Activated T-cell treated with anti-CD3 and anti-CD28 coated beads, Interleukin-2, amount 50 U/mL, for 24 hours (primary cell): ENCODE measurements at places on chromosomes 11 and 22.

GRCh38 chr11:5923427-5923776 is 18.6 kb upstream of the OR56A3 start:
- no peak for DNase-seq

- no peak for DNase-seq
Observed at GRCh38 chr11:92596596-92597317, 372.1 kb downstream of the FAT3 start.

GRCh38 chr11:44793350-44794090 is 66.8 kb downstream of the TSPAN18 start:
- DNase-seq, result no peak

- no peak for DNase-seq
Observed at GRCh38 chr11:9740202-9740883, 76.5 kb downstream of the SWAP70 start.

- no peak for DNase-seq
Observed at GRCh38 chr22:44386386-44387035, 73.8 kb upstream of the SHISAL1 start.

DNA sequence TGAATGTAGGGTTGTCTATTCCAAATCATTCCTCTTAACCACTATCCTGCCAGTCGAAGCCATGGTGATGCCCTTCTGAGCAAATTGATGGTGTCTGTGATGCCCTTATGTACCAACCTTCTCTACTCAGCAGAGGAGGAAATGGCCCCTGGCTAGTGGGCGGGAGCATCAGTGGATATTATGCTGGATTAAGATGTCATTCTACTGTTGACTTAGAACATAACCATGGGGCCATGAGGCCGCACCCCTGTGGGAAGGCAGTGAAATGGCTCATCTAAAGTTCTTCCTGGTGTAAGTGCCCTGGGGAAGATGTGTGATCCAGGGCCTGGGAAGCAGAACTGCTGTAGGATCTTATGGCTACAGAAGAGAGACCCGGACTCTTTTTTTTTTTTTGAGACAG is 20.7 kb upstream of the P2RY2 start:
- DNase-seq, result no peak

DNA sequence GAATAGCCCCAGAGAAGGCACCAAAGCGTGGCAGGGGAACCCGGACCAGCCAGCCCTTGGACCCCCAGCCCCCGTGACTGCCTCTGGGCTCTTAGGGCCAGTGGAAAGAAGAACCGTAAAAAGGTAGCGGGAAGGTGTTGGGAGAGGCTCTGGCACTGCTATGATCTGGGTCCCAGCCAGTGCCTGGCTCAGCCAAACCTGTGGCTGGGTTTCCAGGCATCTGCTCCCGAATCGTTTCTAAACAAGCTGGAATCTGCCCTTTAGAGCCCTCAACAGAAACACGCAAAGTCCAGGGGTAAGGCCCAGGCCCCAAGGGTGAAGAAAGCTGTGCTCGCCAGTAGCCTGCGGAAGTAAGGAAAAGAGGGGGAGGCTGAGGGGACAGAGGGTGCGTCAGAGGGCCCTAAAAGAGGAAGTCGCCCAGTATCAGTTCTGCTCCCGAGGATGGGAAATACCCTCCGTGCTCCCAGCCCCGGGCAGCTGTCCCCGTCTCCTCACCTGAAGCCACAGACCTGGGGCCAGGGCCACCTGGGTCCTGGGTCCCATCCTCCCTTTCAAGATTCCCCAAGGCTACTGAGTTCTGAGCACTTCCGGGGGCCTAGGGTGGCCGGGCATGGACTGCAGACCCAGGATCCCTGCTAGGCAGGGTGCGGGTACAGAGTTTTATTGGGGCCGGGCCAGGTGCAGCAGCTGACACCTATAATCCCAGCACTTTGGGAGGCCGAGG is 24.7 kb downstream of the IL10RA start:
- no peak for DNase-seq

GRCh38 chr11:44162662-44163061 is 67.2 kb downstream of the EXT2 start:
- DNase-seq, result no peak

DNA sequence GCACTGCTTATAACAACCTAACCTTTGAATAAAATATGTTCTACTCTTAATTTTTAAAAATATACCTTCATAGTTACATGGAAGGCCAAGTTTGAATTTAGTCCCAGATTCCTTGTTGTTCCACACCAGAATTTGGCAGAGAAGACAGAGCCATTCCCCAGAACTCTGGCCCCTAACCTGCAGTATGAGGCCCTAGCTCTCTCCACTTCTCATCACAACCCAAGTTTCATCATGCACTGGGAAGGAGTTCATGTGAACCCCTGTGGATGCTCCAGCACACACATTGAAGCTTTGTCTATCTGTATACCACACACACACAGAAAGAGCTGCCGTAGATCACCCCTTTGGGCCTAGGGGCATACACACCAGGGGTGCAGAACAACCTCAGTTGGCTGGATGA is 10.6 kb upstream of the BBOX1 start:
- DNase-seq, result no peak
